ENCODE measurements at places on chromosomes 1 and 21.

GRCh38 chr21:16113052-16113715, 383.4 kb downstream of the USP25 start:
- DNase-seq: no peak

DNA sequence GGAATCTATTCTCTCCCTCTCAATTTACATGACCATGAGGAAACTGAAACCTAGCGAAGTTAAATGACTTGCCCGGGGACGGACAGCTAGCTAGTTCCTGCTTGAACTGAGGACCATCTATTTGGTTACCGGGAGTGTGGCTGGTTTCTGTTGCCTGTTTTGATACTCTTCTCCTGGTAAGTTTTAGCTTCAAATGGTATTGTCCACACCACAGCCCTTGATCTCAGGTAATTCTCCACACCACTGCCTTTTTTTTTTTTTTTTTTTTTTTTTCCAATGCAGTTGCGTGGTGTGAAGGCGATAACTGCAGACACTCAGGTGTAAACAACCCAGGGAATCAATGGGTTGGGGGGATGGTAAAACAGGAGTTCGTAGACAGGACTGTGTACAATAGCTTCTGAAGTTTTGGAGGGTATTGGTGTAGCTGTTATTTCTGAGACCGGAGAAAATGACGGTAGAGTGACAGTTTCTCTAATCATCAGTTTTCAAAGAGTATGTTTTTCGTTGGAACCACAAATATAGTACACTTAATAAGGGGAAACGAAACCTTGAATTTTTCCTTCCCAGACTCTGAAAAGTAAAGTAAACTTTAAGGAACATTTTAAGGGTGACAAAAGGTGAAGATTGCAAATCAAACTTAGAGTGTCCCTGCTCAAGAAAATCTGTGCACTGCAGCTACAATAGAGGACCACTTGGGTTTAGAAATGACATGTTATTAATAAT, 125.3 kb upstream of the CACYBP start:
- DNase-seq: no peak

DNA sequence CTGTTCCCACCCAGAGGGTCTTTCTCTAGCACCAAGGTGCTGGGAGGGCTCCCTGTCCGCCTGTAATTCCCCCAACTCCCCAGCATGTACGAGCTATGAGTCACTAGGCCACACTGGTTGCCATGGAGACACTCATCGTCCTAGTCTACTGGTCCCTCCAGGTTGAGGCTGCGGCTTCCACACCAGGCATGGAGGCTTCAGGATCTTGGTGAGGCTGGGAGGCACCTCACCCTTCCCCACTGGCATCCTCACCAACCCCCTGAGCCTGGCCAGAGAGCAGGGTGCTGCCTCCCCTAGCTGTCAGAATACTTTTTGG, 75.6 kb upstream of the KAZN start:
- DNase-seq: no peak

DNA sequence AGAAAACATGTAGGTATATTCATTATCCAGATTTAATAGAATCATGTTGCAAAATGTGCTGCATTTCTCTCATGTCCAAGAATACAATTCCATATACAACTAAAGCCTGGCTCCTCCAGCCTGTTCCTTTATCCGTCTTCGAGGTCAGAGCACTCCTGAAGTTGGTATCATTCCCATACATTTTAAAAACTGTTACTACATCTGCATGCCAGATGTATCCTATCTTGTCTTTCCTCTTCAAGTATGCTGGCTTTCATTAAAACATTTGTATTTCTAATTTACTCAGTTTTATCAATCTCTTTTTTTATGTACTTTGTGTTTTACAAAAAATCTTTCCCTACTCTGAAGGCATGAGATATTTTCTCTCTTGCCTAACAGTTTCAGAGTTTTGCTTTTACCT, 536.6 kb upstream of the USP24 start:
- no peak for DNase-seq

GRCh38 chr21:22791376-22791775, 1793.2 kb downstream of the NCAM2 start:
- DNase-seq: no peak
